ENCODE measurements at places on chromosomes 2 and 18.

GRCh38 chr2:66185497-66186054 lies 249.3 kb upstream of the MEIS1 start:
- DNase-seq, result no peak

DNA sequence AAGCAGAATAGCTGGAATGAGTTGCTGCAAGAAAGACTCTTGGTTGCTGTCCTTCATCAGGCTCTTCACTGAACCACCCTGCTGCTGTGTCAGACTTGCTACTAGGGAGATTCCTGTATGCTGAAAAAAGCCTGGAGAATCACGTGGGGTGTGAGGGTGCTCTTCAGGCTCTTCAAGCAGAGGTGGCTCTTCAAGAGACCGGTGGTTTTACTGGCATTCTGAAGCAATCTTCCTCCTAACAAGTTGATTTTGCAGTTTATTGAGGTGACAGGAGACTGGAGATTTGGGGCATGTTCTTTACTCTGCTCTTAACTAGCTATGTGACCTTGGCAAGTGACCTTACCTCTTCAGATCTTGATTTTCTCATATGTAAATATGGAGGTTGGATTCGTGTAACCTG lies 14.1 kb downstream of the TMEM178A start:
- no peak for DNase-seq

- no peak for DNase-seq
Observed at GRCh38 chr2:9144617-9145016, 62.0 kb upstream of the ASAP2 start.

GRCh38 chr2:203853271-203853670 lies 14.3 kb upstream of the CTLA4 start:
- no peak for DNase-seq

DNA sequence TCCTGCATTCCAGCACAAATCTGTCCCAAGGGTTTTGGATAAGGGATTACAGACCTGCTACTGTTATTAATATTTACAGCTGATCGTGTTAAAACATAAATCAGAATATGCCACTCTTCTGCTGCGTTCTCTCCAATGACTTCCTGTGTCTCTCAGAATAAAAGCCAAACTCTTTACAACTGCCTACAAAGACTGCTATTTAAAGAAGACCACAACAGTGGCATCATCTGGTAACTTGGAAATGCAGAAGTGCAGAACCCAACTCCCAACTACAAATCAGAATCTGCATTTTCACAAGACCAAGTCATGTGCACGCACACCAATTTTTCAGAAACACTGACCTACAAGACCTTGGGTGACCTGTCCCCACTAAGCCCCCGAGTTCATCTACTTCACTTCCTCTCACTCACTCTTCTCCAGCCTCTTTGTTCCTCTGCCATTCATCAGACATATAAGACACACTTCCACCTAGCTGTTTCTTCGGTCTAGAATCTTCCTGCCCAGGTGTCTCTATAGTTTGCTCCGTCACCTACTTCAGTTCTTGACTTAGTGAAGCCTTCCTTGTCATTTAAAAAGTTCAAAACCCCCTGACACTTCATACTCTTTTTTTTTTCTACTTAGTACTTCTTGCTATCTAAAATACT lies 36.0 kb downstream of the CHN1 start:
- DNase-seq, result no peak

DNA sequence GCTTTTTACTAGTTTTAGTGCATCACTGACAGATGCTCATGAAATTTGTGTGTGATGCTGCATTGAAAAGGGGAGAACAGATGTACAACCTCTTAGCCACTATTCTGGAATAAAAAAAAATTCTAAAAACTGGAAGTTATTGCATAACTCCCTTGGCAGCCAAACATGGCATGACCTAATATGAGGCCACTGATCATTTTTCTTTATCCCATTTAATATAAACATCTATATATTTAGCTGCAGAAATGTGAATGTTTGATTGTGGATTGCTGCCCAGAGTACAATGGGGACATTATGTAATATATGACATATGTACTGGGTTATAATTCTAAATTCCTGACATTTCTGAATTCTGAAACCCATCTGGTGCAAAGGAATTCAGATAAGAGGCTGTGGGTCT lies 86.5 kb downstream of the CDCA7 start:
- no peak for DNase-seq

- DNase-seq, result no peak
Observed at GRCh38 chr2:196128749-196129148, 42.6 kb downstream of the STK17B start.

DNA sequence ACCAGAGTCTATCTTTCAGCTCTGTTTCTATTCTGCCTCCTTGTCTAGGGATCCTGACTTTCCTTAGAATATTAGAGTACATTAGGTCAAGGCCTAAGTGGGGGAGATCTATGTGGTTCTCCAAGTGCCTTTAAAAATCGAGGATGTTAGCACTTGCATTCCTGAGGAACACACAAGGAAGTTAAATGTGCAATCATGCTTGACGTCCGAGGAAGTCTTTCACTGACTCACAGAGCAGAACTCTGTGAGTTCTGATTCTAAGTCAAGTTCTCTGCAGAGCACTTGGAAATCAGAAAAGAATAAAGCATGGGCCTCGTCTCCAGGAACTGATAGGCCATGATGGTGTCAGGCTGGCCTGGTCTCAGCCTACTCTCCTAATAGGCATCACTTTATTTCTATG lies 17.2 kb downstream of the FHOD3 start:
- DNase-seq, result no peak

DNA sequence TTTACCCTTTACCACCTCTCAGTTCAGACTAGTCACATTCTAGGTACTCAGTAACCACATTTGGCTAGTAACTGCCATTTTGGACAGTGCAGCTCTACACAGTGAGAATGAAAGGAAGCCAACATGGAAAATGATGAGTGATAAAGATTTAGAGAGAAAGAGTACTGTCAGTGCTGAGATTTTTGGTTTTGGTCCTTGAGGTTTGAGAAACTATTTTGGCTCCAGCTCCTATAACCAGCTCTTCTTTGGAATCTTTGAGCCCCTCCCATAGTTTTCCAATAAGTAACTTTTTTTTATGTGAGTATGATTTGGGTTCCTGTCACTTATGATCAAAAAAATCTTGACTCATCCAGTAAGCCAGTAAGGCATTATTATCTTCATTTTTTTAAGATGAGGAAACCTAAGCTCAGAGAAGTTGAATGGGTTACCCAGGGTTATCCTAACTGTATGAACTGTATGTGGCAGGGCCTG lies 173.0 kb downstream of the BABAM2 start:
- DNase-seq, result no peak

GRCh38 chr18:32730620-32731091 lies 42.2 kb downstream of the KLHL14 start:
- DNase-seq, result no peak

GRCh38 chr2:102262216-102263129 lies 48.9 kb upstream of the IL1RL1 start:
- DNase-seq, result no peak

- DNase-seq, result no peak
Observed at GRCh38 chr18:45280481-45281276, 334.6 kb upstream of the SLC14A2 start.

Data from NCI-H1105 (cell line).